ENCODE measurements at places on chromosomes 12 and 14.

DNA sequence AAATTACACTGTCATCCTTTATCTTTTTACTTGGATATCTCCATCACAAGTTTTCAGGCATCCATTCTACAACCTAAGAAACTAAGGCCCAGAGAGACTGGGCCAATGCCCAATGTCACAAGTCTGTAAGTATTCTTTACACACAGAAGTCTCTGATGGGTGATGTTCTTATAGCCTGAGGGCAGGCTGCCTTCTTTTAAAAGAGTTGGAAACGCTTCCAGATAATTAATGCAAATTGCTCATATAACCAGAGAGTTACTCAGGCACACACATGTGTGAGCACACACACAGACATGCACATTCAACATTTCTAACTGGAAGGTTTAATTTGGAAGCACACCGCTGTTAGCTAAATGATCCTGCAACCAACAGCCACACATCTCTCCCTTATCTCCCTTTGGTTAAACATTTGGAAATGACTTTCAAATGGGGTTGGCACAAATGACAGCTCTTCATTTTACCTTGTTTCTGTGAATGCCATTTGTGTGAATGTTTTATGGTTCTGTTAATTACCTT lies 160.8 kb upstream of the TMPO start:
- no peak for DNase-seq

DNA sequence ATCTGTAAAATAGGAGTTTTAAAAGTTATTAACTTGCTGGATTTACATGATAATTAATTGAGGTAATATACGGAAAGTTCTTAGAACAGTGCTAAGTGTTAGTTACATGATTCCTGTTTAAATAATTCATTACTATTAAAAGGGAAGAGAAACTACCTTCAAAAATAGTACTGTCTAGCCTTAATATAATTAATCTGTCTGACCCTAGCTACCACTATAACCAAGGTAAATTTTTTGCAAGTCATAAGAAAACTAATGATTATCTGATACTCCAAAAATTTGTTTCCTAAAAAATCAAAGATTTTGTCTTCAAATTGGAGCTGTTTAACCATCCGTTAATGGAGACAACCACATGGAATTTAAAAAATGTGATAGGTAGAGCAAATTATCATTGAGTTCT lies 294.3 kb upstream of the FBXO33 start:
- DNase-seq = no peak

DNA sequence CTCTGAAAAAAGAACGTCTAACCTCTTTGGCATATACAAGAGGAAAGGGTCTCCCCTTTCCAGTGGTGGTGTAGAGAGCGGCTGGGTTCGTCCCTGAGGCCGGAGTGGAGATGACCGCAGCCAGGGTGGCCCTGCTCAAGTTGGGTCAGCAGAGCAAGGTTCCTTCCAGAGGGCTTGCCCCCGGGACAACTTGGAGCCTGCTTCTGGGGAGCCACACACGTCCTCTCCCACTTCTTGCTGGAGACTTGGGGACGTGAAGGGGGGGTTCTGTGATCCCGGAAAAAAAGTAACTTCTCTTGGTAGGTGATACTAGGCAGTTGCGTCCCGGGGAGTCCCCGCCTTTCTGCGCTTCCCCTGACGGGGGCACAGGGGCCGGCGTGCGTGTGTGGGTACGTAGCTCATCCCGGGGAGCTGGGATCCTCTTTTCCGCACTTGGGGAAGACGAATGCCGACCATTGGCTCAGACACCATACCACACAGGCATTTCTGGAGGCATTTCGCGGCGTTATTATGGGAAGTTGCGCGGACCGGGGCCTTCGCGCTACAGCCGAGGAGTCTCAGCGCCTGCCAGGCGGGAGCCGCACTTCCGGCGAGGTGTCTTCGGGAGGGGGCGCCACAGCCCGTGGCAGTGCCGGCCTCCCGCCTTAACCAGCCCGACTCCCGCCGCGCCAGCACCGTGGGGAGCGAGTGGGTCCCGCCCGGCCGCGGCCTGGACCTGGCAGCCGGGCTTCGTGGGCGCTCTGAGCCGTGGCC lies 14.8 kb upstream of the PAX9 start:
- DNase-seq = no peak

DNA sequence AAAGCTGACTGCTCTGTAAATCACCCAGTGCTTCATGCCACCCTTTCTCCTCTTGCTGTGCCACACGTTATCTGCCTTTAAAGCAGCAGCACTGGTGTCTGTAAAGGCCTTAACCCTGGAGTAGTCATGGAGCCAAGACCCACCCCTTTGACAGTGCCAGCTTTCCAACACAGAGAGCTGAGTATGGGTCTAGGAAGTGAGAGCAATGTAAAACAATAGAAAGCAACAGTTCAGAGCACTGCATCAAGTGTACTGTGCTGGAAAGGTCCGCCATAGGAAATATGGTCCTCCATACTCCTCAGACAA lies 139.5 kb downstream of the DAD1 start:
- DNase-seq = no peak

DNA sequence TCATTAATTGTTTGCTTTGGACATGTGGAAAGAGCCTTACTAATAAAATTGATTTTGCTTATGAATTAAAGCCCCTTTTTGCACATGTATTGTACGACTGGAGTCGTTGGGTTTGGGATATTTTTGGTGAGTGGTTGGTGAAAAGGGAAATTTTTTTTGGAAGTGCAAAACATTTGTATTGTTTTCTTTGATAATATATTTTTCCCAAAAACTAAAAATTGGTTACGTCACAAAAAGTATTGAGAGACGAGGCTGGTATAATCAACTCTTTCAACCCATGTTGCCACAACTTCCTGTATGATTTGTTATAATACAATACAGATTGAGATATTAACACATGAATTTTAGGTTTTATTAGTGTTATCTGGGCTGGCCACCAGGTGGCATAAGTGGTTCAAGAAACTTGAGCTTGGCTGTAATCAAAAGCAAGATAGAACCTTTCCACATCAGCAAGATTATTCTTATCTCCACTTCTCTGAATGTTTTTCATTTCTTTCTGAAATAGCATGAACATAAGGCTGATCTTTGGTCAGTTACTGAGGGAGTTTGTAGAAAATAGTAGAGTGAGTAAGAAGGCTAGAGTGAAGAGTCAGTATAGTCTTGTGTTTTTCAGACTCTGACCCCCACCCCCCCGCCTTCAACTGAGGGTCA lies 8.7 kb downstream of the NGDN start:
- peak; percentile 30 for DNase-seq

DNA sequence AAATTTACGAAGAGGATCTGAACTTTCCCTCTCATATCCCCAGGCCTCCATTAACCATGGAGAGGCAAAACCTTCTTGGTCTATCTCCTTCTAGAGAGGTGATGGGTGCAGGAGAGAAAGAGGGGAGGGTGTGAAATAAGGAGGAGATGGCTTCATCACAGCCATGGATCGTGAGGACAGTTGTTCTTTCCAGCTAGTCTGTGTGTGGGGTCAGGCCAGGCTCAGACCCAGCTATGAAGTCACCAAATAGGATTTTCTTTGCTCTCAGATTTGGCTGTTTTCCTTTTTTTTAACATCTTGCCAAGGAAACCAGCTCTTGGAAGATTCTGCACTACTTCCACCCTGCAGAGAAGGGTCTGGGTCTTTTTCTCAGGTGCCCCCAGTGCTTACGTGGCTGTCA lies 64.9 kb upstream of the FAM181A start:
- DNase-seq = no peak

GRCh38 chr14:85824526-85824925 lies 294.6 kb downstream of the FLRT2 start:
- DNase-seq = no peak

DNA sequence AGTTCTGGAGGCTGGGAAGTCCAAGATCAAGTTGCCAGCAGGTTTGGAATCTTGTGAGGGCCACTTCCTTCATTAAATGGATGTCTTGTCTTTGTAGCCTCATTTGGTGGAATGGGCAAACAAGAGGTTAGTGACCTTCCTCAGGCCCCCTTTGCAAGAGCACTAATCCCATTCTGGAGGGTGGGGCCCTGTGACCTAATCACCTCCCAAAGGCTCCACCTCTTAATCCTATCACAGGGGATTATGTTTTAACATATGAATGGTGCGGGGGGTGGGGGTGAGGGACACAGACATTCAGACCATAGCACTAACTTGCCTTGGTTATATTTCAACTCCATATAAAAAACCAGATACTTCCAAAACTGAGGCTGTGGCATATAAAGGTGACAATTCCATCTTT lies 59.9 kb upstream of the PPP4R3A start:
- DNase-seq = no peak

GRCh38 chr12:115444346-115444745 lies 760.4 kb upstream of the TBX3 start:
- no peak for DNase-seq

GRCh38 chr12:121167232-121167820 lies 34.6 kb downstream of the P2RX7 start:
- no peak for DNase-seq

GRCh38 chr14:75993567-75994041 lies 8.0 kb downstream of the IFT43 start:
- DNase-seq = no peak

Measured in amygdala (tissue), 56 donors.